IPS DF 6.9 (cell line): ENCODE measurements at places on chromosomes 3 and 15.

GRCh38 chr3:171257251-171258203 lies 202.7 kb downstream of the TNIK start:
- DNase-seq: no peak

- no peak for DNase-seq
Measured at GRCh38 chr3:31785734-31786133, 195.3 kb downstream of the OSBPL10 start.

- no peak for DNase-seq
Measured at GRCh38 chr3:135966271-135966961, 888 bp downstream of the PPP2R3A start.

DNA sequence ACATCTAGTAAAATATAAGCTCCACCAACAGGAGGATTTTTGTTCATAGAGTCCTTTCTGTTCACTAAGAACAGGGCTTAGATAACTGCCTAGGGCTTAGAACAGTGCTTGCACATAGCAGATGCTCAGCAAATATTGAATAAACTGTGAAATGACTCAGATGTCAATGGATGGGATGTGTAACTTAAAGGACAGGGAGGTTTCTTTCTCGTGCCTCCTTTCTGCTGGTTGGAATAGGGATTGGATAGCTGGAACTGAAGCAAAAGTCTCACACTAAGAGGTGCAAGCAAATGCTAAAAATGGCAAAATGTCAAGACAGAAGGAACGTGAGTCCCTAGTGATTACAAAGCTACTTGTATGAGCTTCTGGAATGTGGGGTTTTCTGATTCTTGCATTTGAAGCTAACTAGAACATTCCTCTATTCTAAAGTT lies 392.8 kb upstream of the WNT5A start:
- no peak for DNase-seq

- DNase-seq: no peak
Measured at GRCh38 chr3:16869261-16870005, 15.3 kb upstream of the PLCL2 start.

GRCh38 chr3:172561897-172562640 lies 38.8 kb upstream of the TNFSF10 start:
- no peak for DNase-seq

- no peak for DNase-seq
Measured at GRCh38 chr3:97111244-97111643, 296.9 kb downstream of the EPHA6 start.

DNA sequence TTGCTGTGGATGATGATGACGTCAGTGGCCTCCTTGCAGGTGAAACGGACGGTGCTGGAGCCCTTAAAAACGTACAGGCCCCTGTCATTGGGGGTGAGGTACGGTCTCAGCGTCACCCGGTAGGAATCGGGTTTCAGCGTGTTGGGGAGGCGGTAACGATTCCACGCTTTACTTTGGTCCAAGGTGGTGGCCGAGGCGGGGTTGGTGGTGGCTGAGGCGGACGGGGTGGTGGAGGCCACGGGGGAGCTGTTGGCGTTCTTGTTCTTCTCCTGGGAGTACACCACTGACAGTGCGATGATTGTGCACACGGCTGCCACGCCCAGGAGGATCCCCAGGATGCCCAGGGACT lies 8.5 kb downstream of the ANPEP start:
- no peak for DNase-seq

DNA sequence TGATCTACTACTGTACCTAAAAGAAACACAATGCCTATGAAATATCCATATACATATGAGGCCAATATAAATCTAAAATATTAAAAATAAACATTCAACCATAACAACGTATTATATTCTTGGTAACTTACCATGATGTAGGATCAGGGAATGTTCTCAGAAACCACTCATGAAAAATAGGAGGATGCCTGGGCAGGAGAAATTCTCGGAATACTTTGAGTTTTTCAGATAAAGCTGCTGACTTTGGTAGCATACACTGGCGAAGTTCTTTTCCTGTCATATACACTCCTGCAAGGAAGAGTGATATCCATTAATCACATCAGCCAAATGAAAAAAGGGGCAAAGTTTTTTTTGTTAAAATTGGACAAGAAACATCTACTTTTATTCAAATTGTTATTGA lies 11.3 kb upstream of the XRN1 start:
- no peak for DNase-seq

DNA sequence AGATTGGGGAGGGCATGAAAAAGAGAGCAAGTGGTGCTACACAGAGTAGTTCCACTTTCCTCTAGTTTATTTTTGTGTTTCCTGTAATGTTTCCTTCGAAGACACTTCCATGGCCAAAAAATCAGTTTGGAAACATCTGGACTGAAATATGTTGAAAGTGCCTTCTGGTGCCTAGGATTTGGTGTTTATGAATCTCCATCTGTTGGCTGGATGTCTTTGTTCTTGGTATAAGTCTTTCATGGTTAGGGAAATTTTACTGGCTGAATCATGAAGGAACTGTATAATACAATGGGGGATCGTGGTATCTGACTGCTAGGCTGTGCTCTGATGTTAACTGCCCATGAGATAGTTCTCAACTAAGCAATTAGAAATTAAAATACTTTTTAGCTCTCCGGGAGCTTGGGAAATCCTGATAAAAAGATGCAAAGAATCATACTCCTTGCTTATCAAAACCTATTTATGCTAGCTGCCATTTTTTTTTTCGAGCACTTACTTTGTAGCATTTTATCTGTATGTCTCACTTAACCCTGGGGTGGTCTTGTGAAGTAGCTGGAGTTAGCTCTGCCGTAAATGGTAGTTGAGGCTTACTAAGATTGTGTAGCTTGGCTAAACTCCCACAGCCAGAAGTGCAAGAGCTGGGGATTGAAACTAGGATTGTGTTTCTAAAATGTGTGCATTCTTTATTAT lies 21.9 kb downstream of the AKAP13 start:
- no peak for DNase-seq

DNA sequence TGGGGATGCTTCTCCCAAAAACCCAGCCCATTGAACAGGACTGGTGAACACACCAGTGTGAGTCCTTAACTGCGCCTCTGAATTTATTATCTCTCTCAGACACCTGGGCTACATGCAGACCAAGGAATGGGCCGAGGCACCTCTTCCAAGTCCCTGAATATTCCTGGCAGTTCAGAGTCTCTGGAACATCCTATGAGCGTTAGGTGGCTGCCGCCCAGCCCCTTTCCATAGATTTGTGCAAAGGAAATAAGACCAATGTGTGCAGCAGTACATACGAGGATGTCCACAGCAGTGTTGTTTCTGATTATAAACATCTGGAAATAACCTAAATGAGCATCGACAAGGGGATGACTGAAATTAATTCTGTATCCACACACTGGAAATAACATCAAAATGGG lies 104.9 kb upstream of the RPL32 start:
- no peak for DNase-seq

- DNase-seq: no peak
Measured at GRCh38 chr15:95715906-95716656, 614.4 kb upstream of the NR2F2 start.

DNA sequence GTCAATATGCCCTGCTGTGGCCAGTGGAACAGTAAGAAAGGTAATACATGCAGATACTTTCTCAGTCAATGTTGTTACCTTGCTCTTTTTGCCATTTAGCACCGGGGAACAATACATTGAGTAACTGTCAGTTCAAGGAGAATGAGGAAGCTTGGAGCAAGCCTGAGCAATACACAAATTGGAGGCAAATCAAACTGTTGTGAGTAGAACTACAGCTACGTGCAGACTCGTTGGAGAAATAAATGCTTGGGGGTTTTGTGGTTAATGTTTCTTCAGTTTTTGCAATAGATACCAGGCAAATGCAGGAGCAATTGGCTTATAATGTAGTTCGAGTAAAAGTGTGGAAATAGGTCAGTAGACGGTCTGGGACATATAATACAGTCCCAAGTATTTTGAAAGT lies 587.3 kb upstream of the ROBO1 start:
- DNase-seq: no peak

DNA sequence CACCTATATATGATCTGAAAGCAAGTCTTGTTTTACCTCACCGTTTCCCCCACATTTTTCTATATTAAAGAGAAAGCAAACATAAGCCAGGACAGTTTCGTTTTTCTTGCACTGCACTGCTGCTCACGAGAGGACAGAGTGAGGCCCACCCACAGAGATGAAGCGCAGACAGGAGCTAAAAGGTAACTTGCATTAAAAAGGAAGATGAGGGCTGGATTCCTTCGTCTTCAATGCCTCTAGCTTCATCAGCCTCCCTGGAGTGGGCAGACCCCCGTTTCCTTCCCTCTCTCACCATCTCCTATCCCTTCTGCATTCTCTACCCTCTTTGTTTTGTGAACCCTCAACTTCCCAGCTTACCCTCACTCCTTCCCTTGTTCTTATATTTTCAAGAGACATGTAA lies 18.9 kb downstream of the SUMF1 start:
- no peak for DNase-seq

- DNase-seq: no peak
Measured at GRCh38 chr3:150314248-150315004, 93.7 kb upstream of the TSC22D2 start.

GRCh38 chr3:162077108-162077507 lies 580.5 kb downstream of the OTOL1 start:
- no peak for DNase-seq

DNA sequence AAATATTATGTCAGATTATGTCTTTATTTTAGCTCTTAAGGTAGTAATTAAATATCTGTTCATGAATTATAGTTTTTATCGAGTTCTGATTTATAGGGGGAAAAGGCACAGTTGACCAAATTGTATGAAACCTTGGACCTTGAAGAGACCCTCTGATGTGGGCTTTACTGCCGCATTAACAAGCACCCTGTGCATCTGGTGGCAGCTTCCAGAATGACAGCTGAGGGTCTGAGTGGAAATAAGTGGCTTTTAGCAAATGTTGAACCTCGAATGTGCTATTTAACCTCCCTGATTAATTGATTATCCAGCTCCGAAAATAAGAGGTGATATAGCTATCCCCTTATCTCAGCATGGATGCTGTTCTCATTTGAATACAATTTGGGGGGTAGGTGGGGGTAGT lies 87.0 kb downstream of the TMEM108 start:
- no peak for DNase-seq

- no peak for DNase-seq
Measured at GRCh38 chr15:49436751-49437150, 13.7 kb downstream of the FGF7 start.

DNA sequence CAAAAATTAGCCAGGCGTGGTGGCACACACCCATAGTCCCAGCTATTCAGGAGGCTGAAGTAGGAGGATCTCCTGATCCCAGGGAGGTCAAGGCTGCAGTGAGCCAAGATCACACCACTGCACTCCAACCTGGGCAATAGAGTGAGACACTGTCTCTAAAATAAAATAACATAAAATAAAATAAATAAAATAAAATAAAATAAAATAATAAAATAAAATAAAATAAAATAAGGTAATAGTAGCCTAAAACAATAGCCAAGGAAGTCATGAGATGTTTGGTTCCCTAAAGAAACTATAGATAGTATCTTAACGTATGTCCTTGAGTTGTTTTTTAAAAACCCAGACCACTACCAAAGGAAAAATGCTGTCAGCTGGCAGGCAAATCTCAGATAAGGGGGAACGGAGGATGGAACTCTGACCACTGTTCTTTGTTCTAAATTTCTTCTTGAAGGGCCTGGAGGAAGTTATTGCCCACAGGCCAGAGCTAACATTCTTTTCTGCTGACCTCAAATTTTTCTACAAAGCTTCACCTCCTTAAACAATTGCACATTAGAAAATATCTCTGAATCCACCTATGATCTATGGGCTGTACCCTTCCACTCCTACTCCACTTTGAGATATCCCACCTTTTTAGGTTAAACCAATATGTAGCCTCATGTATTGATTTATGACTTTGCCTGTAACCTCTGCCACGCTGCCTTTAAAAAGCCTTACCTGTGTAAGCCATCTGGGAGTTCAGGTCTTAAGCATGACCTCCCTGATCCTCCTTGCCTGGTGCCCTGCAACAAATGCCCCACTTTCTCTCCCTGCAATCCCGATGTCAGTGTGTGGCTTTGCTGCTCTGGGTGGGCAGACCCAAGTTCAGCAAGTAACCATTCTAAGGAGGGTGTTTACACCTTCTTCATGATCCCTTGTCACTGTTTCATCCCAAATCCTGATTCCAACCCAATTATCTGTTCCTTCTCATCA lies 126.2 kb upstream of the BHLHE40 start:
- DNase-seq: no peak

DNA sequence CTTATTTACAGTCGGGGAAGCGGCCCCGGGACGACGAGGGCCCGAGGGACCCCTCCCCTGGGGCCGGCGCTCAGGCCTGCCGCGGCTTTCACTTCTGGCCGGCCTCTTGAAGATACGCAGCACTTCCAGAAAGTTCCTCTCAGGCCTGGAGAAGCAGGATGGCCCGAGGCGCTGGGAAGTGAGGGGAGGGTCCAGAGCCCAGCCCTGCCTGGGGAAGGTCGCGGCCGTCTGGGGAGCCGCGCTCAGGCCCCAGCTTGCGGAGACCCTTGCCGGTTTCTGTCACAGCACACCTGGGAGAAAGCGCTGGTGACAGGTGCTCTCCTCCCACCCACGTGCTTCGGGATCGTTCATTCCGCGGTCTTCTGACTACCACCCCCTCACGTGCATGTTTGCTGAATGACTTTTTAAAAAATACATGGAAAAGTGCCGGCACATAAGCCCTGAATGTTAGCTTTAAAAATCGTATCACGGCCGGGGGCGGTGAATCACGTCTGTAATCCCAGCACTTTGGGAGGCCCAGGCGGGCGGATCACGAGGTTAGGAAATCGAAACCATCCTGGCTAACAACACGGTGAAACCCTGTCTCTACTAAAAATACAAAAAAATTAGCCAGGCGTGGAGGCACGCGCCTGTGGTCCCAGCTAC lies 727 bp upstream of the TM2D3 start:
- no peak for DNase-seq

- no peak for DNase-seq
Measured at GRCh38 chr3:53773611-53774368, 72.4 kb downstream of the CHDH start.

DNA sequence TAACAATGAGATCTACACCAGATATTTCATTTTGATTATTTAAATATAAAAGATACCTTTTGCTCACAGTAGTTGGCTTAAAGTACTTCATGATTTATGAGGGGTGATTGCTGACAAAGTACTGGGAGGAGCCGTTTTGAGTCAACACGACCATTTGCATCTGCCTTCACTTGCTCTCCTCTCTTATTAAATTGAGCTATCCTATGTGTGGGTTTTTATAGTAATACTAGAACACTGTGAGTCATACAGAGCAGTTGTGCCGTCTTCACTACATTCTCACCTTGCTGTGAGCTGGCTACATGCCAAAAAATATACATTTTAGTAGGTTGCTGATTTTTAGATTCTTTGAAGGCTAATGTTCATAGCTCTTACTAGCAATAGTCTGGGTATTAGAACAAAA lies 161.2 kb downstream of the ALCAM start:
- DNase-seq: no peak

- DNase-seq: no peak
Measured at GRCh38 chr15:67829647-67830504, 4.6 kb downstream of the SKOR1 start.

- no peak for DNase-seq
Measured at GRCh38 chr15:31104003-31104402, 2.5 kb upstream of the TRPM1 start.
